Fibroblast of mammary gland (primary cell): ENCODE measurements at places on chromosomes 11 and 22.
A peak's percentile ranks its signal among the peaks of the same experiment; 100 is the strongest.

GRCh38 chr11:27464909-27465308 lies 7.7 kb downstream of the LGR4 start:
- DNase-seq, result no peak

DNA sequence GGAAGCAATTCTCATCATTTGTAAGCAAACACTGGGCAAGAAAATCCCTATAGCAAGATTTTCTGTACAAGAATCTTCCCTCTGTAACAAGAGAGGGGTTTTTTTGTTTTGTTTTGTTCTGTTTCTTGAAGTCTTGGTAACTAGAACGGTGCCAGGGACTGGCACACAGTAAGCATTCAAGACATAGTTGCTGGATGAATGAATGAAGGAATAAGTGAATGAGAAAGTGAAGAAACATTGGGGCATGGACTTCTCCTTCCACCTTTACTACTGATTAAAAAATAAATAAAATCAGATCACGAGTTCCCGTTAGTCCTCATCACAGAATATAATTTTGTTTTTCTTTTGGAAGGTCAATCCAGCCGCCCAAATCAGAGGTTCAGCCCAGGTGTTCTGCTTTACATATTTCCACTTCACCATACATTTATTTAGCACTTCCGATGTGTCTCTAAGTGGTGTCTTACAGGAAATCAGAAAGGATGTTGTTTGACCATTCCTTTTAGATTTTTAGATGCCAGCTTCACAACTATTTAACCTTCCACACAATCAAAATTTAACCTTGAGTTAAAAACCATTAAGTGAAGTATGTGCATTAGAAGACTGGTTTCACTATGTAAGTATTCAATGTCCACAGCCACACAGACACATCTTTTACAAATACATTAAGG lies 281.2 kb downstream of the CADM1 start:
- DNase-seq, result no peak

DNA sequence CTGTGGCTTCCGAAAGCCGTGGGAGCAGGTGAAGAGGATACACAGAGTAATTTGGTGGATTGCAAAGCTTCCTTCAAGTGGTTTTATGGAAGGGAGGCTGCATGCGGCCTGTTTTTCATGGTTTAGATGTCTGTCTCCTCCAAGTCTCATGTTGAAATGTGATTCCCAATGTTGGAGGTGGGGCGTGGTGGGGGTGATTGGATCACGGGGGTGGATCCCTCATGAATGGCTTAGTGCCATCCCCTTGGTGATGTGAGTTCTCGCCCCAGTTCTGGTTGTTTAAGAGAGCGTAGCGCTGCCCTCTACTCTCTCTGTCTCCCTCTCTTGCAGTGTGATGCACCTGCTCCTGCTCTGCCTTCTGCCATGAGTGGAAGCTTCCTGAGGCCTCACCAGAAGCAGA lies 247.8 kb upstream of the B3GAT1 start:
- no peak for DNase-seq

- DNase-seq, result peak; percentile 68
Observed at GRCh38 chr11:75547617-75548058, 14.4 kb upstream of the SERPINH1 start.

- no peak for DNase-seq
Observed at GRCh38 chr22:35548722-35549112, 8.1 kb downstream of the RASD2 start.

DNA sequence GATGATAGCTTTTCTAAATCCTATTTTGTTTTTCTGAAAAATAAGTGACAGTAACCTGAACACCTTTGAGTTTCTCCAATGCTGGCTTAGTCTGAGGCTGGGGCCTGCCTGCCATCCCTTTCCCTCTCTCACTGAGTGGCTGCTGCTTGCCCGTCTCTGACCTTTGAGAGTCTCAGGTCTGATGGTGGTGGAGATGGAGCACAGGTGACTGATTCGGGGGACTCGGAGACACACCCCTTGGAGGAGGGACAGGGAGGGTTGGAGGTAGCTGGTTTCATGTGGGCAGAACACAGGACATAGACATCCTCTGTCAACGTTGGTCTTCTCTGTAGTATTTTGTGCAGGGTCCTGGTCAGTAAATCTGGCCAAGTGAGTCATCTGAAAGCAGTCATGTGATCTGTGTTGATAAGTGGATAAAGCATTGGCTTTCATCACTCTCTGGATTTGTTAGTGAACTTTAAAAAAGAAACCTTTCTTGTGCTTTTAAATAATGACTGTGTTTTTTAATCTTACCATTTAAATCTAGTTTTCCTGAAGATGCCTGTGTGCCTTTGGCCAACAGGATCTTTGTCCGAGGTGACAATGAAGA lies 47.1 kb upstream of the CLDN5 start:
- peak; percentile 45 for DNase-seq

GRCh38 chr11:34292111-34292510 lies 65.7 kb downstream of the ABTB2 start:
- no peak for DNase-seq

DNA sequence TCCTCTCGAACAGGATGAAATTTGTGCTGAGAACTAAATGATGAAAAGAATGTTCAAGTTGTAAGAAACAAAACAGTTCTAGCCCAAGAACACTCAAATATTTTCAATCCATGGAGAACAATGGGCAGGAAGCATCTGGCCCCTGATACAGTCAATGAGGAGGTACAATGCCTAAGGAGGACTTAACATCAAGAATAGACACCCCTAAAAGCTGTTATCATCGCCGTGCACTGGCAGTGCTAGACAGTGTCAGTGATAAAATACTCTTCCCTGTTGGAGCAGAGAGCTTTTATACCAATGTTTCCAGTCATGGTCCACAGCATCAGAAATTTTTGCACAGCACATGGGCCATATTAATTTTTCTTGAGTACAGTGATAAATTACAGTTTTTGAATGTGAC lies 20.2 kb upstream of the VSTM5 start:
- no peak for DNase-seq

- DNase-seq, result no peak
Observed at GRCh38 chr11:86510097-86510496, 135.4 kb downstream of the CCDC81 start.

GRCh38 chr22:35470903-35471321 lies 69.7 kb upstream of the RASD2 start:
- DNase-seq, result peak; percentile 31

DNA sequence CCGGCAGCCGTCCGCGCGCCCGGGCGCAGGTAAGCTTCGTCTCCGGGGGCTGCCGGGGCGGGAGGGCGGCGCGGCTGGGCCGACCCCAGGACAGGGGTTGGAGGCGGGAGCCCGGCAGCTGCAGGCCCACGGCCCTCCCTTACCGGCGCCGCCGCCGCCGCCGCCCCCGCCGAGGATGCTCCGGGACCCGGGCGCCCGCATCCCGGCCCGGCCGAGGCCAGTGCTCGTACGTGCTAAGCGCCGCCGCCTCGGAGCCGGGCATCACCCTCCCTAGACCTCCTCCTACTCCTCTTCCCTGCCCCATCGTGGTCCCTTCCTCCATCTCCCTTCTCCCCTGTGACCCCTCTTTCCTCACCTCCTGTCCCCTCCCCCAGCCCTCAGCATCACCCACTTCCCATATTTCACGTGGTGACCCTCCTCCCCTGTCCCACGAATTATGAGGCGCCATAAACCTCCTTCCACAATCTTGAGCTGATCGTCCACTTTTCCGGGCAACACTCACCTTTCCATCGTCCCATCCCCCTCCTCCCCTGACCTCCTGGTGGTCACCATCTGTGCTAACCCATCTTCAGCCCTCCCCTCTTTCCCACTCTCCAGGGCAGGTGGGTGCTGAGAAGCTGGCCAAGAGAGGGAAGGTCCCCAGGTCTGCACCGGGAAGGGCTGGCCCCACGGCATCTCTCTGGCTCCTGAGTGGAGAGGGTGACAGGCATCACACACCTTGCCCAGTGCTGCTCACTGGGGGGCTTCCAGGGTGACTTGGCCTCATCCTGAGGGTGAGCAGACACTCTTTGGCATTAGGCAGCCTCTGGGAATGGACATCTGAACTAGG lies 612 bp downstream of the ASPHD2 start:
- no peak for DNase-seq

GRCh38 chr11:105298630-105299029 lies 159.1 kb upstream of the CARD18 start:
- peak; percentile 35 for DNase-seq

DNA sequence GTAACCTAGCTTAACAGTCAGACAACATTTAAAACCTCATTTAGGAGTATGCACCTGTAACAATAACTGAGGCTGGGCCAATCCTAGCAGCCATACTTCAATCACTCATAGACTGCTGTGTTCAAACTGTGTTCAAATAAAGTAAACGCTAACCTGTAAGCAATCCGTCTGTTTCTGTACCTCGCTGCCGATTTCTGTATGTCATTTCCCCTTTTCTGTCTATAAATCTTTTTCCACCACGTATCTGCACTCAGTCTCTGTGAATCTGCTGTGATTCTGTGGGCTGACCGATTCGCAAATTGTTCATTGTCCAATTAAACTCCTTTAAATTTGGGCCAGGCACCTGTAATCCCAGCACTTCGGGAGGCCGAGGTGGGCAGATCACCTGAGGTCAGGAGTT lies 12.3 kb downstream of the APOBEC3H start:
- no peak for DNase-seq

DNA sequence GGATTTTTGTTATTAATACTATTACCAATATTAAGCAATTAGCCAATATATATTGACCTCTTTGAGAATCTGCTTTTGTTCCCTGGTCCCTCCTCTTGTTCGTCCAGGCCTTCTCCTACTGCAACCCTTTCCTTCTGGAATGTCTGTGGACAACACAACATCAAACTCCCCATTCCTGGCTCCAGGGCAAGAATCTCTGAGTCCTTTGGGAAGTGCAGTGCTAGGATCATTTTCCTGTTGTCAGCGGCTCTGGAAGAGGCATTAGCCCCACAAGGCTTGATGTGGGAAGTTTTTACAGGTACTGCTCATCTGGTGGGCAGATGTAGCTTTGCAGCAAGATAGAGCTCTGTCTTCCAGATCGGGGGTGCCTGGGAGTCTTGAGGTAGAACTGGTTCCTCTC lies 74.3 kb downstream of the RPUSD4 start:
- DNase-seq, result peak; percentile 65

GRCh38 chr22:21771631-21771976 lies 36.0 kb upstream of the YPEL1 start:
- no peak for DNase-seq

GRCh38 chr22:42895087-42895486 lies 38.0 kb upstream of the ARFGAP3 start:
- DNase-seq, result no peak

GRCh38 chr11:6473451-6474412 lies at the start of gene TRIM3:
Gene TRIM3, minus strand, starts transcription at chr11:6473941. Its CDS starts 8,246 bp downstream, at chr11:6465695.
- peak; percentile 76 for DNase-seq

DNA sequence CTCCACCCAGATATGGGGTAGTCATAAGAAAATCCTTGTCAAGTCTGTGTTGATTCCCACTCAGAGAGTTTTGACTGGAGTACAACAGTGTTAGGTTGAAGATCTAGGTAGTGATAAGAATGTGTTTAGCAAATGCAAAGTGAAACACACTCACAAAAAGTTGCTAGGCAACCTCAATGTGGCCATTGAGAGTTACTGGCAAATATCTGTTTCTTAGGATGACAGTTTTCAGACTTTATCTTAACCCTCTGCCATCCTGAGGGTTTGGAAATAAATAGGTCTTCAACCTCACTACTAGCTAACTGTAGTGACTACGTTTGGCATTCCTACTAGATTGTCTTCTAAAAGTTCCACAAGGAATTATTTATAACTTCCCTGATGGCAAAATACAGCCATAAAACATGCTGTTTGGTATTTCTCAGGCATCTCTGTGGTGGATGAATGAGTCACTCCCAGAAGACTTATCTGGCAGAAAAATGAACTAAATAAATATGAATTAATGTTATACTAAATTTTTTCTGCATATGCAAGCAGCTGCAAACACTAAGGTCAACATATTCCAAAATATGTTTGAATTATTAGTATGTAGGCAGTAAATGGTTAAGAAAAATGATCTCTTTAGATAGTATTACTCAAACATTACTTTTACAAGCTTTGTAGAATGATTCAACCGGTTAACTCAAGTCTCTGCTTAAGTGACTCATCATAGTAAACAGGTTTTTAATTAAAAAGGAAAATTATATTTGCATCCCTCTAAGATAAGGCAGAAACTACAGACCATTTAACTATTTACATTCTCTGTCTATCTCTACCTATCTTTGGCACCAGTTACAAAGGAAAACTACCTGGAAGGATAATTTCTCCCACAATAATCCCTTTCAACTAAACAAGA lies 17.1 kb upstream of the SYTL2 start:
- DNase-seq, result peak; percentile 93
